ENCODE measurements at places on chromosomes 7 and 10. TPM values are rescaled to one million over a fixed set of nuclear protein-coding genes. Genes with fewer than 3 reads are reported as not detected.

BRAT1 gene
- 17.9 TPM for polyA plus RNA-seq

CYP2C19 gene
- polyA plus RNA-seq, result not detected

DNA sequence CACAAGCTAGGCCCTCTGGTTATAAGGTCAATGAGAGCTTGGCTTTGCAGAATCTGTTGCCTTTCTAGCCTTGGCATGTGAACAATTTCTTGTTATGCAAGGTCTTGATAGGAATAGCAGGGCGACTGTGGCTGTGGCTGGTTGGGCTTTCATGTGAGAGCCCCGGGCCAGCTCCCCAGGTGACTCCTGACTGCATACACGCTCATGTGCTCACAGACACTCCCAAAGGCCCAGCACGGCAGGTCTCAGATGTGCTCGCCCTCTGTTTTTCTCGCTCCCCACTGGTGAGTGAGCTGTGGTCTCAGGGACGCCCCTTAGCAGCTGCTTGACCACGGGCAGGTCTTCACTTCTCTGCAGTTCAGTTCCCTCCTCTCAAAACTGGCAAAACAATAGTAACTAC is 37.1 kb upstream of the ZNF32 start:
- no peak for DNase-seq

DNA sequence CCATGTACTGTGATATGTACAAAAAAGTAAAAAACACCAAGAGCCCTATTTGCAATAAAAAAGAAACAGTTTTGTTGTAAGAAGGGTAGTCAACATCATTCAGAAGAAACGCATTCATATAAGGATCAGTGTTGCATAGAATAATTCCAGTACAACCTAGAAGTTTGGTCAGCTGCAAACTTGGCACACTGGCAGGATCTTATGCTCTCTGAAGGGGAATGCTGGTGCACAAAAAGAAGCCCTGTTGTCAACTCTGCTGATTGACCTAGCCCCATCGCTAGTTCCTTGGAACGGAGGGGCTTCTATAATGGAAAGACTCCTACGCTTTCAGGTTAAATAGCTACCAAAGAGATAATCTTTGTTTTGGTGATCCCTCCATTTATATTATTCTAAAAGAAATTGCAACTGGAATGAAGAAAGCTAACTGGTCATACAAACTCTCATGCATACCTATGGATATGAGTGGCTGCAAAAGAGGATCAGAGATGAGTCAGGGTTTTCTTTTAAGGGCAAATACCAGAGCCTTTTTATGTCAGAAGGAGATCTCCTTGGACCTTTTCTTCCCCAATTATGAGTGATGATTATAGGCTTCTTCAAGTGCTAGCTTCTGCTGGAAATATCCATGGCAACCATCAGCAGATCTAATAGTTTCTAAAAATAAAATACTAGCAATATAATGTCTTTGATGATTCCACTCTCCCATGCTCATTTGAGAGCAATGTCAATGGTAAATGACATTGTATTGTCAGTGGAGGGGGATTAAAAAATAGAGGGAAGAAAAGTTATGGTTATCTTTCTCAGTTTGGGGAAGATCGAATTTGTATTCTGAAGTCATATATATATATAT is 312.4 kb upstream of the CACNA2D1 start:
- DNase-seq, result peak; percentile 30

DNA sequence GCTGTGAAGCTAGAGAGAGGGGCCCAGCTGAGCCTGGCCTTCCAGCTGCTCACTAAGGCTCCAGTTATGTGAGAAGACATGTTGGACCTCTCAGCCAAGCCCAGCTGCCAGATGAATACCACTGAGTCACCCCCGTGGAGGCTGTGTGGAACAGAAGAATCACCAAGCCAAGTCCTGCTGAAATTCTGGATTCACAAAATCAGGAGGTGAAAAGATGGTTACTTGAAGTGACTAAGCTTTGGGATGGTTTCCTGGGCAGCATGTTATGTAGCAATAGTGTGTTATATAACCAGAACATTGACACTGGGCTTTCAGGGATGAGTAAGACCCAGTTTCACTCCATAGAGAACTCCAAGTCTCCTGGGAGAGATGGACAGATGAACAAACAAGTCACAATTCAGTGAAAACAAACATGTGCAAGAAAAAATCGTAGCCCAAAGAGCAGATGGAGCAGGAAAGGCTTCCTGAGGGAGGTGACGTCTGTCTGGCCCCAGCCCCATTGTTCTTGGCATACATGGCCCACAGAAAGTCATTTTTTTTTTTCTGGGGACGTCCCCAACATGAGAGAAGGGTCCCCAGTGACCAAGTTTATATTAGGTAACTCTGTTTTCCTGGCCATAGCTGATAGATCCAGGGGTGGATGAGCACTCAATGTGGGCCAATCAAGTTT is 64.1 kb upstream of the PDZD8 start:
- peak; percentile 85 for DNase-seq

HOXA7 gene
- polyA plus RNA-seq, result 4.4 TPM

- no peak for DNase-seq
These were observed 231.3 kb upstream of the AOAH start for GRCh38 chr7:36955456-36956129.

VSTM4 gene
- polyA plus RNA-seq, result 4.4 TPM

- DNase-seq, result no peak
These were observed 29.3 kb upstream of the NCAPG2 start for GRCh38 chr7:158733775-158734494.

Data from BJ (cell line).